Lower lobe of right lung (tissue), 2 donors: ENCODE measurements at places on chromosomes 12 and 14.

DNA sequence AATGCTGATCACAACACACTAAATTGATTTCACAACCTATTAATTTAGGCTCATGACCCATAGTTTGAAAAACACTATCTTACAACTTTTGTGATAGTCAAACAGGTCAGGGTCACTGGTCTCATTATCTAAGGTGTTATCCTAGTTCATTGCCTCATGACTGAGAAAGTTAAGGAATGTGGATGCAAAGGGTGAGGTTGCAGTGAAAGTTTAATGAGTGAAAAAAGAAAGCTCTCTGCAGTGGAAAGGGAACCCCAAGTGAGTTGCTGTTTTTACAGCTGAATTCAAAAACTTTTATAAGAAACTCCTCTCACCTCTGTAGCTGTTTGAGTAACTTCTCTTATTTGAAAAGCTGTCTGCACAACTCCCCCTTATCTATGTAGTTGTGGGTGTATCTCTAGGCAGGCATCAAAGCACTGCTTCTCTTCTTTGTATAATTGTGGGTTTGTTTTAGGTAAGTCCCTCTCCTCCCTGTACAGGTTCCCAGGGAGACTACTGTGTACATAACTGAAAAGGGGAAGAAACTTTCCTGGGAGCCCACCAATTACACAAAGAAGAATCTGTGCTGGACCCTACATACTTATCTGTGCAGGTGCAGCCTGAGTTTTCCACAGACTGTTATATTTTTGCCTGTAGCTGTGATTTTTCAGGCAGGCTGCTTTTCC is 18.9 kb downstream of the DNAL1 start:
- DNase-seq = no peak

GRCh38 chr14:77909911-77910310 is 110.0 kb downstream of the ADCK1 start:
- no peak for DNase-seq

- DNase-seq = peak; percentile 48
Observed at GRCh38 chr14:22383515-22384166, 205.4 kb downstream of the DAD1 start.

DNA sequence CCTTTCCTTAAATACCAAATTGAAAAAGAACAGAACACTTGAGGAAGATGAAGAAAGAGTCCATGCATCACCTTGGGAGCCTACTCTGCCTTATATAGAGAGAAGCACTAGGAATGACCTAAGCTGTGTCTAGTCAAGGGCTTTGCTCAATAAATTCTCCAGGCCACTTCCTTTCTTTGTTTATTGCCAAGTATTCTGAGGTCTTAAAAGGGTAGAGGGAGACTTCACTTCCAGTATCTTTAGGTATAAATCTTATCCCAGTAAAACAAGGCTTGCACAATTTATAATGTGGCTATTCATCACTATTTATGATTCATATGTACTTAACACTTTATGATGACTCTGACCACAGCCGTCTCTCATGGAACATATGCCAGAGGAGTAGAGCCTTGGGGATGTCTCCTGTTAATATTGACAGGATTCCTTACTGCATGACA is 85.1 kb upstream of the ARHGAP5 start:
- no peak for DNase-seq

- DNase-seq = peak; percentile 61
Observed at GRCh38 chr12:124053851-124054250, 80.8 kb downstream of the ZNF664 start.

DNA sequence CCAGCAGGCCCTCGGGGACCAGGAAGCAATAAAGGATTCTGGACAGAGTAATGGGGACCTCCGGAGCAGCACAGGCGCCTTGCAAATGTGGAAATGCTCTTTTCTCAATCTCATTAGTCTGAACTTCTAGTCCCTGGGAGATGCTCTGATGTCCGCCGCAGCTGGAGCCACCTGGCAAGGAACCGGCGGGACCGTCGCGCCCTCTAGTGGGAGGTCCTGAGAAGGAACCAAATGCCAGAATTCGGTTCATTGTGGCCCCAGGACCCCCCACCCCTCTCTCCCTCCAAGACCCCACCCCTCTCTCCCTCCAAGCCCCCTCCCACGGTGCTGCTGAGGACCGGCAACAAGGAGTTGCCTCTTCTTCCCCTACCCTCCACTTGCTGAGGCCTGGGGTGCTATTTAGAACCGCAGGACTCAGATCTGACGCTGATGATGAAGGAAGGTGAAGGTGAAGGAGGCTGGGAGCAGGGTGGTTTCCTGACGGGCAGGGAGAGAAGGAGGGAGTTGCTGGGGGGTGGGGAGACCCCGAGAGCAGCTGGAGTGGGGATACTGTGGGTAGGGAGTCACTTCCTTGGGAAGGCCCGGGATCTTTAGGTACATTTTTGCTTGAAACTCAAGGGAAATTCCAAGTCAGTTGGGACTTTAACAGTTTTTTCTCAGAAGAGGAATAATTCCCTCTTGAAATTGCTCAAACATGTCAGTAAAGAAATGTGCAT is 42.5 kb downstream of the SMIM41 start:
- DNase-seq = peak; percentile 79

DNA sequence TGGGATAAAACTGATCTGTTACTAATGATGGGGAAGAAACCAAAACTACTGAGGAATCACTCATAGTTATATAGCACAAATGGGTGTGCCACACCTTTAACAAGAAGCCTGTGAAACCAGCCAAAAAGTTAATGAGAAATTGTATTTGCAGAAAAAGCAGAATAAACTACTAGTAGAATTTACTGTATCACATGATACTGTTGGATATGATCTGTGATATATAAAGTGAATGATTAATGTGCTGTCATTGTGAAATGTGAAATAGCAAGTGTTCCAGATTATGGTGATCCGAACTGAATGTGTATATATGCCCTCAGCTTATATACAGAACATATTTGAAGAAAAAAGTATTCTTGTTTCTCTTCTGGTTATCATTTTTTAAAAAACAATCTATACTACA is 30.5 kb downstream of the VEZT start:
- no peak for DNase-seq
